ENCODE measurements at places on chromosomes 5 and 9.
A peak's percentile ranks its signal among the peaks of the same experiment; 100 is the strongest.

DNA sequence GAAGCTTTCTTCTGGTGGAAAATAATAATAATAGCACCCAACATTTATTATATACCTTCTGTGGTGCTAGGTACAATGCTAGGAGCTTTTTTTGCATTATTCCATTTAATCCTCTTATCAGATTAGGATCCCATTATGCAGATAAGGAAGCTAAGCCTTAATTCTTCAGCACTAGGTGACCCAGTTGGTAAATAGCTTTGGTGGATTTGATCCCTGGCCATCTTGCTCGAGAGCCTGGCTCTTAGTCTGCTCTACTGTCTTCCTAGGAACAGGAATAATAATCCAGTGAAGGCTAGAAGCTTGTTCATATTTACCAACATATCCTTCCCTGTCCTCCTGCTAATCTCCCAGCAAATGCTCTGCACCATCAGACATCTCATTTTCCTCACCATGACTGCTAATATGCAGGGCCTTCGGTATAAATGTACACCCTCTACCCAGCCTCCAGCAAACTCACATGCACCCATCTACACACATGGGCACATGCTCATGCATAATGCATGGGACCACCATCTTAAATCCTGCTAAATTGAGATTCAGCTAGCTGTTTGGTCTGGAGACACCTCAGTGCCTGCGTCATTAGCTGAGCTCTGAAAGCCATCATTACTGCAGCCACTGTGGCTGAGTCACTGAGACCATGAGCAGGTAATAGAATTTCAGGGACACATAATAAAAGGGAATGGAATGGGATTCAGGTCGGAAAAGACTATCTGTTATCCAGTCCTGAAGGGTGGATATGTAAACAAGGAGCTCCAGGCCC, 87.5 kb downstream of the TRIM32 start:
- DNase-seq, result no peak

- DNase-seq, result no peak
Observed at GRCh38 chr5:168286386-168286785, 5.1 kb upstream of the WWC1 start.

DNA sequence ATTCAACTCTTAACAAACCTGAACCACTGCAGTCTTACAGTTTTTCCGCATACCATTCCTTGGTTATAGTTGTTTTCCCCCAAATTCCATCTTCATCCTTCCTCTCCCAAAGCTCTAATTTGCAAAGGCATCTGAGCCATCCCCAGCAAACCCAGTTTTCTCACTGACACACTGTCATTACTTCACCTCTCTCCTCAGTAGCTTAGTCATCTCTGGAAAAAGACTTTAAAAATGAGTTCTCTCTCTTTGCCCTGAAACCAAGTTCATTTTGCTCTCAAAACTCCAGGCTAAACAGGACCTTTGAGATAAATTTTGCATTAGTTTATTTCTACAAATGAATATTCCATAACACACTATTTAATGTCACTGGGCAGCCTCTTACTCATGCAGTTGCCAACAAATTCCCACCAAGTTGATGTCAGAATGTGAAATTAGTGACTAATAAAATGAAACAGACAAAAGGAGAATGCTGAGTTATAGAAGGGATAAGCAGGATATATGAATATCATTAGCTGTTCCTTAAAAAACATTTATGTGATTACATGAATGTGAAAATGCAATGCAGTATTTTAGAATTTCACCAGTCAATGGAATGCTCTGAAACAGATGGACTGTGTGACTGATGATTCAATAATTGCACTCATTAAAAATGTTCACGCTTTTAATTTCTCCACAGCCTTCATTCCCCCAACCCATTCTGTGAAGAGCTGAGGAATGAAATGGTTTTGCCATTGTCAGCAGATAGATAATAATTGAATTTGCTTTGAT, 107.4 kb upstream of the DMAC1 start:
- no peak for DNase-seq

DNA sequence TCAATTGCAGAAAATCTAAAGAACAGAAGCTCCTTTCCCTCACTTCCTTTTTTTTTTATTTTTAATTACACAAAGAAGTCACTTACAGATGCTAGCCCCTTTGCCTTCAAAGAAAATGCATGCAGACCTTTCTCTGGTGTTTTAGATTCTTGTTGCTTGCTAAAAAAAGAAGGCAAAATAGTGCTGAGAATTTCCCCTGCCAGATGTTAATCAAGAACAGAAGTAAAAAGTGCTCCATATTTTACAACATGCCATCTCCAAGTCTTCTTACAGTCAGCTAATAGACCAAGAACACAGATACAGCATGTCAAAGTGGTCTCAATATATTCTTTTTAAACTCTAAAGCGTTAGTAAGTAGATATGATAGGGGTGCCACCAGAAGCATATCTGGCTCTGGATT, 142.8 kb upstream of the RGMB start:
- DNase-seq, result no peak

DNA sequence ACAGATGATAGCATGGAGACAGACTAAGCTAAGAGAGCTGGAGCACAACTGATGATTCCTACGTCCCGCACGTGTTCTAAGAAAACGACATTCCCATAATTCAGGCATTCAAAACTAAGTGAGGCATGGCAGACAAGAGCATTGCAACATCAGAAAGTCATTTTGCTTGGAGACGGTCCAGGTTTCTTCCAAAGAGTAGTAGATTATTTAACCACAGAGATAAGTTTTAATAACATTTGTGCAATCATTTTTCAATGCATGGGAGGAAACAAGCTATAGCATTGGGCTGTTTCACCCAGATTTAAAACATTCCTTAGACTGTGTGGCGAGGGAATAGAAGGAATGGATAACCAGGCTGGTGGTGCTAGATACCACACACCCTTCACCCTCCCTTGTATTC, 117.2 kb downstream of the APBA1 start:
- no peak for DNase-seq

- no peak for DNase-seq
Observed at GRCh38 chr5:173204185-173204979, 30.6 kb downstream of the NKX2-5 start.

DNA sequence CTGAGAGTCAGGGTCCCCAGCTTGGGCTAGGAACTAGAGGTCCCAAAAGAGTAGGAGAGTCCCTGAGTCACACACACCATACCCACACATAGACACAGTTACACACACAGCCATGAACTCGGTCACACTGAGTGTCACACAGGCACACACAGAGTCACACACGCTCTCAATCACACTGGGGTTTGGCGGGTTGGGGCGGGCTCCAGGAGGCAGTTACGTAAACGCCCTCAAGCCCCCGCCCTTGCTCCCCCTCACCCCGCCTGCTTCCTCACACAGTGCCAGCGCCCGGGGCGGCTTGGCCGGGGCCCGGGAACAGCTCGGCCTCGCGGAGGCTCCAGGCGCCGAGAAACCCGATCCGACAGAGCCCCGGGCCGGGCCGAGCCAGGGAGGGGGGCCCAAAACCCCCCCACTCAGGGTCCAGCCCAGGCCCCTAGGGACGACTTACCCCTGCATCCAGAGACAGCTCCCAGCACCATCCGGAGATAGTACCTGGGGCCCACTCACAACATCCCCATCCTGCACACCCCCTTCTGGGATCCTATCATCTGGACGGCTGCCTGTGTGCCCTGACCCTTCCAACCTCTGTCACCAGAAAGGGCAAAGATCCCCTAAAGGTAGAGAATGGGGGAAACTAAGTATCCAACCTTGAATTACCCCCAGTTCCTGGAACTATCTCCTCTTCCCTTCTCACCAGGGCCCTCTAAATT, 3.5 kb upstream of the CNTFR start:
- no peak for DNase-seq

DNA sequence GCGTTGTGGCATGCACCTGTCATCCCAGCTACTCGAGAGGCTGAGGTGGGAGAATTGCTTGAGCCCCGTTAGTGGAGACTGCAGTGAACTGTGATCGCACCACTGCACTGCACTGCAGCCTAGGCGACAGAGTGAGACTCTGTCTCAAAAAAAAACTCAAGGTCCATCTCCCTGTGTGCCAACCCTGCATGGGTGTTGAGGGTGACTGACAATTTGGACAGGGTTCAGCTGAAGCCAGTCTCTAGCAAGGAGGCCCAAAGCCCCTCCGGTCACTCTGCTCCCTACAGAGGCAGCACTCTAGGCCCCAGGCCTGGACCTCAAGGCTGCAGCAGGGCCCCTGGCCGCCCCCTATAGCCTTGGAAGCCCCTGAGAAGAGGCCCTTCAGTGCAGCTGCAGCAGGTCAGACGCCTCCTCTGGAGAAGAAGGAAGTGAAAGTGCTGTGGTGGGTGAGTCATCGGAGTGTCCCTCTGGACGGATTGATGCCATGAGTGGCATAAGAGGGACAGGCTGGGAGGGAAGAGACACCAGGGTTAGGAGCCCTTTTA, 39.2 kb upstream of the NEK6 start:
- no peak for DNase-seq

GRCh38 chr5:555058-555623, 30.9 kb upstream of the SLC9A3 start:
- no peak for DNase-seq

- peak; percentile 17 for DNase-seq
Observed at GRCh38 chr5:138668451-138669380, 84.5 kb upstream of the CTNNA1 start.

- DNase-seq, result no peak
Observed at GRCh38 chr9:114434878-114435311, 47.1 kb upstream of the AKNA start.

- no peak for DNase-seq
Observed at GRCh38 chr9:75054368-75055001, 26.4 kb upstream of the CARNMT1 start.

- DNase-seq, result peak; percentile 45
Observed at GRCh38 chr9:92097997-92098482, 17.2 kb downstream of the SPTLC1 start.

GRCh38 chr5:68465133-68465532, 249.6 kb downstream of the PIK3R1 start:
- peak; percentile 36 for DNase-seq

DNA sequence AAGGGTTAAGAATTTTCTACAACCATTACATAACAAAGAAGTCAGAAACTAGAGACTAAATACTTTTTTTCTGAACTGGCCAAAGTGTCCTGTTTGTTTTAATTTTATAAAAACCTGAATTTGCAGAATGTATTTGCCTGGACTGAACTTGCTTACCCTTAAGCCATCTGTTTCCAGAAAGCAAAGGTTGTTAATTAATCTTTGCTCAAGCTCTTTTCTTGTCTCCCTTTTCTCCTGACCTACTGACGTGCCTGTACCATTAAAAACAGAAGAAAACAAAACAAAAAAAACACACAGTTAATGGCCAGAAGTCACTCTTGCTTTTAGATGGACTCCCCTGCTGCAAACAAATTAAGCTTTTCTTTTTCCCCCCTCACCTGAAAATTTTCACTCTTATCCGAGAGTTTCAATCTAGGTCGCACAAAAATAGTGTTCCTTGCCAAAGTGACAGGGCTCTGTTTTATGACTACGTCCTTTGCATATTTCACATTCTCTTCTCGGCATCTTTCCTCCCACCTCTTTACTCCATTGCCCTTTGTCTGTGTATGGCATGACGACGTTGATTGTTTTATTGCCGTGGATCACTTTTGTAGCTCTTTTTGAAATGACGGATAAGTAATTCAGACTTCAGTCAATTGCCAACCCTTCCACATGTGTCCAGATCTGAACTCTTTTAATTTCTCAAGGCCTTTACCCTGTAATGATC, 333.8 kb upstream of the GRIN3A start:
- no peak for DNase-seq

- DNase-seq, result no peak
Observed at GRCh38 chr5:124417196-124417595, 329.2 kb downstream of the ZNF608 start.

GRCh38 chr5:90866333-90866732, 307.7 kb downstream of the ADGRV1 start:
- no peak for DNase-seq

GRCh38 chr9:22147813-22148527, 138.9 kb upstream of the CDKN2B start:
- DNase-seq, result no peak

GRCh38 chr9:91075279-91075678, 273.7 kb downstream of the SYK start:
- DNase-seq, result no peak

- peak; percentile 18 for DNase-seq
Observed at GRCh38 chr5:134136771-134137170, 22.3 kb downstream of the TCF7 start.

DNA sequence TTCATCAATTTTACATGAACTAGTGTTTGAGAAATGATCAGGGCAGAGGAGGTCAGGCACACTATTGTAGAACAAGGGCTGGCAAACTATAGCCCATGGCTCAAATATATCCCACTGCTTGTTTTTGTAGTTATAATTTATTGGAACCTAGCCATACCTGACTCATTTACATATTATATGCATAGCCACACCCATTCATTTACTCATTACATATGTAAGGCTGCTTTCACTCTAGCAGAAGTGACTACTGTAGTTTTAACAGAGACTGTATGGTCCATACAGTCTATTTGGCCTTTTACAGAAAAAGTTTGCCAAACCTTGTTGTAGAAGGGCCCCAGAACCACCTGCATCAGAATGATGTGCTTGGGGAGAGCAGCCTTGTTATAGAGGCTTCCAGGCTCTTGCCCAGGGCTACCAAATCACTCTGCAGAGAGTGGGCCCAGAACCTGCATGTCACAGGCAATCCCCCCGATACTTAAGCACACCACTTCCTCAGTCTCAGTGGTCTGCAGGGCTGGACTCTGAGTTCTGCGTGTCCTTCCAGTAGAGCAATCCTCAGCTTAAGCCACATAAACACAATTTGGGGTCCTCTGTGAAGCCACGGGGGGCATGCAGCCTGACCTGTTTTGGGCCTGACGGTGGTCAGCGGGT, 6.7 kb downstream of the ANKS6 start:
- no peak for DNase-seq

- DNase-seq, result peak; percentile 13
Observed at GRCh38 chr5:115170134-115170928, 623 bp upstream of the TRIM36 start.

- no peak for DNase-seq
Observed at GRCh38 chr5:109786206-109786855, 96.6 kb downstream of the MAN2A1 start.

DNA sequence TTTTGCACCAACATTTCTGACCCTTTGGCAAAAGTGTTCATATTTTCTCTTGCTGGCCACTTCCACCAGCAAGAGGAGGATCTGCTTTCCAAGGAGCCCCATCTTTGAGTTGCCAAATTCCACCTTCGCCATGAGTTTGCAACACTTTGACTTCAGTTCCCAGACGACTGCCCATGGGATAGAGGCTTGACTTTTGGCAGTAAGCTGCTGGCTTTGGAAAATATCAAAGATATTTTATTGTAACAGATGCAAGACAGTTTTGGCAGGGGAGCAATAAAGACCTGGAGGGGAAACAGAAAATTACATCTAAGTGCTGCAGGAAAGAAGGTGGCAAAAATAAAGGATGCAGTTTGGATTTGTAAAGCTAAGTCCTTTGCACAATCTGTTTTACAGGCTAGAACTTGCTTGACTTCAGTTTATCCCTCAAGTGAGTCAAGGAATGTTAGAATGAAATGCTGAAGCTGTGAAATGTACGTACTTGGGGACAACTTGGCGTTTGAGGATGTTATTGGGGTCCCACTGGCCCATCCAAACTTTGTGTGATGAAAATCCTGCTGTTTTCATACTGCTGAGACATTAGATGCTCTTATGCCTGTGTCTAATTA, 232.9 kb downstream of the GOLPH3 start:
- no peak for DNase-seq

- no peak for DNase-seq
Observed at GRCh38 chr5:170986598-170986997, 124.8 kb downstream of the RANBP17 start.

Data from stimulated activated CD4-positive, alpha-beta T cell treated with anti-CD3 and anti-CD28 coated beads, Interleukin-2, amount 100 ng/mL, for 24 hours (primary cell).